HEK293T (cell line): ENCODE measurements at places on chromosomes 13 and 19.

GRCh38 chr13:94318418-94318817 is 161.1 kb downstream of the DCT start:
- DNase-seq = no peak

DNA sequence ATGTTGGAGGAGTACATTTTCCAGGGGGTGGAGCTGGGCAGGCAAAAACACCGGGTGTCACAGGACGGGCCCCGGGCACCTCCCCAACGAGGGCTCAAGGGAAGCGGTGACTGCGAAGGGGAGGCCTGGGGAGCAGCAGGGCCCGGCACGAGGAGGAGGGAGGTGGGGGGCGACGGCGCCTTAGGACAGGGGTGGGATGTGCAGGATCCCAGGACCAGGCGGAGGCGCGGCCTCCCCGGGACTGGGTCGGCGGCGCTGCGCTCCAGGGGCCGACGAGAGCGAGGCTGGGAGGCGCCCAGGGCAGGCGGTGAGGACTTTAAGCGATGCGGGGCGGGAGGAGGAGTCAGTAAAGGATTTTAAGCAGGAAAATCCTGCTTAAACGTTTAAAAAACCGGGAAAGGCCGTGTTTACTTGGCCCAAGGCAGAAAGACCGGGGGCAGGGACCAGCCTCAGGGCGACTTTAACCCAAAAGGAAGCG is 427 bp downstream of the ZNF160 start:
- DNase-seq = no peak

DNA sequence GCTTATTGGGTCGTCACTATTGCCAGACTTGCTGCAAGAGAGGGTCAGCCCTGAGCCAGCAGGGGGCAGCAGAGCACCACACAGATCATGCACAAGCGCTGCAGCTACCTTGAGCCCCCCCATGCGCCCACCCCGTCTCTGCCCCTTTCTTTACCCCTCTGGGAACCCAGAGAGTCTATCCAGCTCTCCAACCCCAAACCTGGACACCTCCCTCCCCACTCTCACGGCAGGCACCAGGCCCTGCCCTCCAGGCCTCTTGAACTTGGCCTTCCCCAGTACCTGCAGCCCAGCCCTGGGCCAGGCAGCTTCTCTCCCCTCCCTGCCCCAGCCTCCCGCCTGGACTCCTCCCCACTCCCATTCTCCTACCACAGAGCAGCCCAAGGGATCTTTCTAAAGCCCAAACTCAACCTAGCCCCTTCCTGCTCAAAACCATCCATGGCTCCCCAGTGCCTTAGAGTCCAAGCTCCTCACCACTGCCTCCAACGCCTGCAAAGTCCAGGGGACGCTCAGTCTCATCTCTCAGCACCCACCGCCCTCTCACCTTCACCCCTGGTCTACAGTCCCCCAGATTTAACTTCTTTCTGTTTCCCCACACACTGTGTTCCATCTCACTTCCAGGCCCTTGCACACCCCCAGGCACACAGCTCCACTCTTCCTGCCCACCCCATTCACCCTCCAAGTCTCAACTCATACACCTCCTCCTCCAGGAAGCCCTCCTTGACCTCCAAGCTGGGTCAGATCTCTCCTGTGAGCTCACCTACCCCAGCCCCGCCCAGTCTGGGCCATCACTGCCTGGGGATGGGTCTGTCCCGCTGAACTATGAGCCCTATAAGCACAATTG is 9.4 kb upstream of the CEACAM16 start:
- peak; percentile 75 for DNase-seq

DNA sequence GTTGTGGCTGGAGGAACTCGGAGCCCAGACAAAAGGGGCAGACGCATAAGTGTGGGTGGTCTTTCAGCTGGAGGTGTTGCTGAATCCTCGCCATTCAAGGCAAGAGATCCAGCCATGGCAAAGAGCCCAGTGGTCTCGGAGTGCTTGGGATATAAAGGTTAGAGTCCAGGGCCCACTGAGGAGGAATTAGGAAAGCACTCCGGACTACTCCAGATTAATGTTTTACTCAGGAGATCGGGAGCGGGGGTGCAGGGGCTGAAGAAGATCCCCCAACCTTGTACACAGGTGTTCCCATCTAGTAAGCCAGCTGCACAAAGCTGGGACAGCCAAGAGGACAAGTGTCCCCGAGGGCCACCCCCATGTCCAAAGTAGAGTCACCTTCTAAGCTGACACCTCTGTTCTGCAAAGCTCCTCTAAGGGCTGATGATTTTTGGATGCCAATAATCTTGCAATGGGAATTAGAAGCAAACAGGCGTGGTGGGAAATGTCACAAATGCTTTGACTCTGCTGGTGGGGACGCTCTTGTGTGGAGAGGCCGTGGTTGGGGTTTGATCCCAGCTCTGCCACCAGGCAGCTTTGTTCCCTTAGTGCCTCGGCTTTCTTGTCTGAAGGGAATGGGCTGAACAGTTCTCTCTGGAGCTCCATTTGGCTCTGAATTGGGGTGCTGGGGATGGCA is 194.3 kb upstream of the SOX1 start:
- DNase-seq = no peak
